ENCODE measurements at places on chromosomes 4 and X.

GRCh38 chr4:80486603-80487002 is 151.1 kb downstream of the CFAP299 start:
- DNase-seq: no peak

DNA sequence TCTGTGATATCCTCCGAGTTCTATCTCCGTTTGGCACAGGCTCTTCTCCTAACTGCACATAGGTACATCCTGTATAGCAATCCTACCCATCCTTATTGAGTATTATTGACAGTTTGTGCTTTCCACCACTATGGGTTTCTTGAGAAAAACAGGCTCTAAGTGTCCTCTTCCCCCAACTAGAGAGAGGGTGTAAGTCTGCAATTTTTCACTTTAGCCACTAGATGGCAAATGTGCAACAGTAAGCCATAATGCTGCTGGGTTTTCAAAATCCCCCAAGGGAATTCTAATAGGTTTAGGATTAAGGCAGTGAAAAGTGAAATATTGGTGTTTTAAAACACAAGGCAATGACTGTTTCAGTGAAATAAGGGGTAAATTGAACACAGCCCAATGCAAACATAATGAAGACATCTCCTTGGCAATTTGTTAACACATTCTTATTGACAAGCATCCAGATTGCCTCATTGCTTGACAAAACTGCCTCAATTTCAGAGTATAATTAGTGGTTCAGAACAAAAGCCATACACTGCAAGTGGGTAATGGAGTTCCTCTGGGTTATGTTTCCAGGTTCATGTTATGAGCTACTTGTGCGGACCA is 239.0 kb upstream of the HTR2C start:
- DNase-seq: no peak

DNA sequence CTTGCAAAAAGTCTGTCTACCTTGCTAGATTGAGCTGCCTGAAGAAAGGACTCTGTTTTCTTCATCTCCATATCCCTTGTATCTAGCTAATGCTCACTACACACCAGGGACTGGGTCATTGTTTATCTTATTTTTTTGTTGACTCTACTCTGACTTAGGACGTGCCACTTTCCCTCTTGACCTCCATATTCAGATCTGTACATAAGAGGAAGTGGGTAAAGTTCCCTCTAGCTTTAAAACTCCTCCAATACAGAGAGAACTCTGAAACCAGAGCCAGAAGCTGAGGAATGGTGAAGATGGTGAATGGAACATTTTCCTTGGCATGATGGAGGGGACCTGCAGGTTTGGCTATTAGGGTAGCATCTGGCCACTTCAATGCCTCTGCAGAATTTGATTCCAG is 2026.1 kb upstream of the TENM3 start:
- no peak for DNase-seq

DNA sequence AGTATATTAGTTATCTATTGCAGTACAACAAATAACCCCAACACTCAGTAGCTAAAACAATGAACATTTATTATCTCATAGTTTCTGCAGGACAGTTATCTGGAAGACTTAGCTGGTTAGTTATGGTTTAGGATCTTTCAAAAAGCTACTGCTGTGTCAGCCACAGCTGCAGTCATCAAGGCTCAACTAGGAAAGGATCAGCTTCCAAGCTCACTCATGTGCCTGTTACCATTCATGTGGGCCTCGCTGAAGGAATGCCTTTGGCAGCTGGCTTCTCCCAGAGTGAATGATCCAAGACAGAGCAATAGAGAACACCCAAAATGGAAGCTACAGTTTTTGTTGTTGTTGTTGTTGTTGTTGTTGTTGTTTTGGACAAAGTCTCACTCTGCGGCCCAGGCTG is 13.5 kb upstream of the PRSS48 start:
- no peak for DNase-seq

GRCh38 chr4:125321709-125322365 is 7.1 kb downstream of the FAT4 start:
- DNase-seq: no peak

DNA sequence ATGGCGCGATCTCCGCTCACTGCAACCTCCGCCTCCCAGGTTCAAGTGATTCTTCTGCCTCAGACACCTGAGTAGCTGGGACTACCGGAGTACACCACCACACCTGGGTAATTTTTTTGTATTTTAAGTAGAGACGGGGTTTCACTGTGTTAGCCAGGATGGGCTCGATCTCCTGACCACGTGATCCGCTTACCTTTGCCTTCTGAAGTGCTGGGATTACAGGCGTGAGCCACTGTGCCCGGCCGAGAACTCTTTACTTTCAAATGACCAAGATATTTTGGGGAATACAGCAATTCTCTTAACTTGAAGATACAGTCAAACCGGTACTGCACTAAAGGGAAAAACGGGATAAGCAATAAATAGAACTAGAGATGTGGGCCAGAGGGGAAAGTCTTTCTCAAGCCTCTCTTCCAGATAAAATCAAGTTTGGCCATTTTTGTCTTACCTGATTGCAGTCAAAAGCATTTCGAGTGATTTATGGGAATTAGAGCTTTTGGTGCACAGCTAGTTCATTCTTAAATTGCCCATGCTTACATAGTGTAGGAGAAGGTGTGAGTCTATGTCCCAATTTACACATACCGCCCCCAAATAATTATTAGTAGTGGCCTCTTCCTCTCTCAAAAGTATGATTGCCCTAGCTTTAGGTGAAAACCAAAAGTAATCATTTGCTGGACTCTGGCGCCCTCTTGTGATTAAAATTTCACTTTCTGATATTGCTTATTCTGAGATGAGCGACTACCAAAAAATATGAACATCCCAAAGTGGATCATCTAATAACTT is 53.2 kb upstream of the ABCG2 start:
- DNase-seq: no peak

- DNase-seq: no peak
Measured at GRCh38 chr4:153931804-153932203, 142.9 kb upstream of the SFRP2 start.

- DNase-seq: no peak
Measured at GRCh38 chrX:70439016-70439415, 5.6 kb upstream of the DLG3 start.

GRCh38 chr4:103372002-103372558 is 173.9 kb upstream of the CENPE start:
- DNase-seq: no peak

DNA sequence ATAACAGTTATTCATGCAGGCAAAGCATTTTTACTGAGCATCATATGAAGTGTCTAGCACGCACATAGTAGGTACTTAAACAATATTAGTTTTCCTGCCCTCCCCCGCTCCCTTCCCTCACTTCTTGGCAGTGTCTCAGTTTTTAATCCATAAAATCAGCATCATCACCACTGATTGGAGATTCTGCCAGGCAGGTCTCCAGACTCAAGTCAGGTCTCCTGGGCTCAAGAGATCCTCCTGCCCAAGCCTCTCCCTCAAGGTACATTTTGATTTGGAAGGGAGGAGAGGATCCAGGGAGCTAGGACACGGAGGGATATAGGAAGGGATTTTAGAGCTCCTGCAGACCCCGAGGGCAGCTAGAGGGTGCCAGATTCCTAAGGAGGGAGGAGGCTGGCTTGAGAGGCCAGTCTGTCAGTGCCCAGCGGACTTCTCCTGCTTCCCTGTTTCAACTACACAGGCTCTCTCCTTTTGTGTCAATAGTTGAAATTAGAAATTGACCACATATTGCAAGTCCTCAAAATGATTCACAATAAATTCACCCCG is 4.4 kb upstream of the FAT1 start:
- DNase-seq: no peak

- DNase-seq: no peak
Measured at GRCh38 chr4:30269850-30270249, 450.3 kb upstream of the PCDH7 start.

DNA sequence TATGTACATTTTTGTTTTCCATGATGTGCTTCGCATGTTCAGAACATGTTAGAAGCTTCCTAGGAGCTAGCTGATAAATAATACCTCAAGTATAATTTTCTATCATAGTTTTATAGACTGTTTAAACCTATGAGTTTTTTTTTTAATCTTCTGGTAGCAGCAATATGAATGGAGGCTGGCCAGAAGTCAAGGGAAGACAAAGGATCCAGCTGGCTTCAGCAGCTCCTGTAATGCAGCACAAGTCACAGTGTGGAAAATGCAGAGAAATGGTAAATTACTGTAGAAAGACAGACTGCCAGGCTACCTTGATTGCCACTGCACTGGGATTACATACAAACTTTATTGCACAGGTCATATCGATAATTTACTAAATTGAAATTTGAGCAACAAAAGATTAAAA is 537.9 kb downstream of the IQCM start:
- DNase-seq: no peak

DNA sequence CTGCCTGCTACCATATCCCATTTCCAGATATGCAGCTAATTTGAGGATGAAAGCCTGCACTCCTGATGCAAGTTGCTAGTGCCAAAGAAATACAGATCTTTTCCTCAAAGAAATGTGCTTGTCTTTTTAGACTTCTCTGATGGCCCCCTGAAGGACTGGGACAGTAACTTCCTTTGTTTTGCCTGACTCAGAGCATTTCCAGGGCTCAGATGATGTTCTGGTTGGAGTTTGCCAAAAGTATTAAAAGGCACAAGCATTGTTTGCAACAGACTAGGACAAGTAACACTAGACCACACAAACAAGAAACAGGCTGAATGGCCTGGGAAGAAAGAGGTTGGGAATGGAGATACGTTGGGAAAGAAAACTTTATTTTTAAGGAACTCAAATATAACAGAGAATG is 175.2 kb downstream of the IL13RA2 start:
- DNase-seq: no peak

DNA sequence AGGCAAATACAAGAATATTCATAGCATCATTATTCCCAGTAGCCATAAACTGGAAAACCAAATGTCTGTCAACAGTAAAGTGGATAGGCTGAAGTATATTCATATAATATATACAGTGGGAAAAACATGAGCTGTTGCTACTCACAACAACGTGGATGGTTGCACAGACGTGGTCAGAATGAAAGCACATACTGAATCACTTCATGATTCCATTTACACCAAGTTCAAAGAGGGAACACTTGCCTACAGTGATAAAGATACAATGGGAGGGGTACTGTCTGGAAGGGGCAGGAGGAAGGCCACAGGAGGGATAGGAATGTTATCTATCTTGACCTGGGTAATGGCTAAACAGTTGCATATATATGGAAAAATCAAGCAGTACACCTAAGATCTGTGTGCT is 25.3 kb downstream of the APBB2 start:
- DNase-seq: no peak

DNA sequence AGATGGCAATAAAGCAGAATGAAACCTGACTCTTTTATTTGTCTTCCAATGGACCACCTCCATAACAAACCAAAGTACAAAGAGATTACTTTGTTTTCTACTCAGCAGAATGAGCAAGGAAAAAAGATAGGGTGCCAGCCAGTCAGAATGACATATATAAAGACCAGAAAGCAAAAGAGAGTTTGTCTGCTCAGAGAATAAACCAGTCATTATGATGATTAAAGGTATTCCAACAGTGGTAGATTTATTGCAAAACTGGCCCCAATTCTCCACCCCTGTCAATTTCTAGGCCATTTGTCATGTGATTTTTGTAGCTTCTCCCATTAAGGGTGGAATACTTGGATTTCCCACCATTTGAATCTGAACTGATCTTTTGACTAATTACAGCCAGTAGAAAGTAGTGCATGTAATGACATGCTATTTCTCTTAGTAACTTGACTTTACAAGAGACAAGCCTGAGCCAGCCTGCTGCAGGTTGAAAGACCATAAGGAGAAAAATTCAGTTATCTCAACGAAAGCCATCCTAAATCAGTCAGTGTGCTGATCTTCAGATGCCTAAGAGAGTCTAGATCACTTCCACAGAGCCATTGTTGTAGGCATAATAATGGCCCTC is 203.1 kb downstream of the EPHA5 start:
- no peak for DNase-seq

GRCh38 chr4:141713771-141714445 is 77.5 kb downstream of the IL15 start:
- no peak for DNase-seq

DNA sequence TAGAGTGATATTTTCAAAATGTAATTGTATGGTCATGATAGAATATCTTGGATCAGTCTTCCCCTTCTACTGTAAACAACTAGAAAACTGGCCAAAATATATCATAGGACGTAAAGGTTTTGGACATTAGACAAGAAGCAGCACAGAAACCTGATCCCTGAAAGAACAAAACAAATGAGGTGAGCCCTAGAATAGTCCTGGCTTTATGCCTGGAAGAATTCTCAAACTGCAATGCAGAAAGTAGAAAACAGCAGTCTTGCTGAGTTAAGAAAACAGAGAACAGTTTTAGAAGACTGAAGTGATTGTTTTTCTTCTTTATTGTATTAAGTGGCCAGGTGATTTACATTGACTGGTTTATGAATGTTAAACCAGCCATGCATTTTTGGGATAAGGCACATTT is 19.5 kb downstream of the NSUN7 start:
- DNase-seq: no peak

- DNase-seq: no peak
Measured at GRCh38 chr4:112318239-112319142, 21.3 kb downstream of the ALPK1 start.

DNA sequence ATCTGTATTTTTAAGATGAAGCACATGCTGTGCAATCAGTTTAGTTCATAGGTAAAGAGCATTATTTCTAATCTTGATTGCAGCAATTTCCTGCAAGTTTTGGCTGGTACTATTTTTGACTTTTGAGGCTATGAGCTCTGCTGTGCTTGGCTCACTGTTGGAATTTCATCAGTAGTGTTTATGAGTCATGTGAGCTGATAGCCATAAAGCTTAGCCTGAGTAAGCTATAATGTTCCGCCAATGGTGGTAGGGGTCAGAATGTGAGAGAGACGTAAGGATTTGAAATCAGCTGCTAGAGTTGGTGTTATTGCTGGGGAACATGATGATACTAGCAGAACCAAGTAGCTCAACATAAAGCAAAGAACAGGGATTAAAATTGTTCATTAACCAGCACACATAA is 590.9 kb upstream of the GNPDA2 start:
- DNase-seq: no peak

GRCh38 chr4:137609718-137610430 is 77.6 kb upstream of the PCDH18 start:
- no peak for DNase-seq

DNA sequence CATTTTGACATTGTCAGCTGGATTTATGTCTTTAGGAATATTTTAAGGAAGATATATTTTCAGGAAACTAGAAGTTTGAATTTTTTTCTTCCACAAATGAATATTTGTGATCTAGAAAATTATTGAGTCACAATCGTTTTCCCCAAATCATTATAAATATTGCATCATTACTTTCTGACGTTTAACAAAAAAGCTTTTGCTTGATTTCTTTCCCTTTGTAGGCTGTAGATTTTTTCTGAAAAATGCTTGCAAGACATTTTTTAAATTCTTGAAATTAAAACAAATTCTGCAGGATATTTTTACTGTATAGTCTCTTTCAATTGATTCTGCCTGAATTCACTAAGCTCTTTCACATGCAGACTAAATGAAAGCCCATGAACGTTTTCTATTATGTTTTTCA is 4.9 kb upstream of the SMARCAD1 start:
- DNase-seq: no peak
